ENCODE measurements at places on chromosomes 4 and X. TPM values are rescaled to one million over a fixed set of nuclear protein-coding genes. Genes with fewer than 3 reads are reported as not detected.

RADX gene
- total RNA-seq: 1.7 TPM

CPLX1 gene
- not detected for total RNA-seq

MTNR1A gene
- total RNA-seq: not detected

NPNT gene
- 1.1 TPM for total RNA-seq

NAA11 gene
- total RNA-seq: not detected

GPR50 gene
- total RNA-seq: not detected

ZMAT1 gene
- 0.12 TPM for total RNA-seq

ABLIM2 gene
- total RNA-seq: 0.12 TPM

BTC gene
- total RNA-seq: under 0.01 TPM

MAGEA9B gene
- not detected for total RNA-seq

PABPC1L2A gene
- not detected for total RNA-seq
